ENCODE measurements at places on chromosomes 2 and 18.

- no peak for DNase-seq
These were observed 377.2 kb upstream of the SALL3 start for GRCh38 chr18:78602430-78602829.

DNA sequence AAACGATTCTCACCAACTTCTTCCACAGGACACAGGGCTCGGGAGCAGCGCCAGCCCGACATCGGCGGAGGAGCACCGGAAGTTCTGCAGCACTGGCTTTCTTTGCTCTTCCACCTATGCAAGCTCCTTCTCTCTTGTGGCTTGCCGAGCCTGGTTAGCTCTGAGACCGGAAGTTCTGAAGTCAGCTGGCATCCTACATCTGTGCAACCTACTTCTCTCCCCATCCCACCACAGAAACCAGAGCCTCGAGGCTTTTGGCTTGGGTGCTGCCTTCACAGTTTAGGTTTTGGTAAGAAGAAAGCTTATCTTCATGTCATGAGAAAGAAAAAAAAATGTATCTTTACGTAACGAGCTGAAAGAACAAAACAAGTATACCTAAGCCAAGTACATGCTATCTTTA is 111.7 kb downstream of the ANKRD44 start:
- peak; percentile 61 for DNase-seq

GRCh38 chr2:106011380-106011779 is 182.7 kb downstream of the UXS1 start:
- DNase-seq = no peak

DNA sequence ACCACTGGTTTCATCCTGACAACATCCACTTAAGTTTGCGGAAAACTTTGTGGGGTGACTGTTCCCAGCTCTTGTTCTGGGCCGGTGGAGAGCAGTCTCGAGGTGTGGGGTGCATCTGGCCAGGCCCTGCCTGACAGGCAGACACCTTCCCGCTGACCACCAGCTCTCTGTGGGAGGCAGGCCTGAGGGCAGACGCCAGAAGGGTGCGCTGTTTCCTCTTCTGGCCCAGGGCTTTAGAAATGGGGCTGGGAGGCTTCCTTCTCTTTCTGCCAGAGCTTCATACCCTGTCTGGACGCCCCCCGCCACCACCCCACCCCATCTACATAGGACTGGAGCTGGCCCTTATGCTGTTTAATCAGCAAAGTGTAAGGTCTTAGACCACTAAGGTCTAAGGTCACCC is 263.8 kb downstream of the LOXHD1 start:
- no peak for DNase-seq

DNA sequence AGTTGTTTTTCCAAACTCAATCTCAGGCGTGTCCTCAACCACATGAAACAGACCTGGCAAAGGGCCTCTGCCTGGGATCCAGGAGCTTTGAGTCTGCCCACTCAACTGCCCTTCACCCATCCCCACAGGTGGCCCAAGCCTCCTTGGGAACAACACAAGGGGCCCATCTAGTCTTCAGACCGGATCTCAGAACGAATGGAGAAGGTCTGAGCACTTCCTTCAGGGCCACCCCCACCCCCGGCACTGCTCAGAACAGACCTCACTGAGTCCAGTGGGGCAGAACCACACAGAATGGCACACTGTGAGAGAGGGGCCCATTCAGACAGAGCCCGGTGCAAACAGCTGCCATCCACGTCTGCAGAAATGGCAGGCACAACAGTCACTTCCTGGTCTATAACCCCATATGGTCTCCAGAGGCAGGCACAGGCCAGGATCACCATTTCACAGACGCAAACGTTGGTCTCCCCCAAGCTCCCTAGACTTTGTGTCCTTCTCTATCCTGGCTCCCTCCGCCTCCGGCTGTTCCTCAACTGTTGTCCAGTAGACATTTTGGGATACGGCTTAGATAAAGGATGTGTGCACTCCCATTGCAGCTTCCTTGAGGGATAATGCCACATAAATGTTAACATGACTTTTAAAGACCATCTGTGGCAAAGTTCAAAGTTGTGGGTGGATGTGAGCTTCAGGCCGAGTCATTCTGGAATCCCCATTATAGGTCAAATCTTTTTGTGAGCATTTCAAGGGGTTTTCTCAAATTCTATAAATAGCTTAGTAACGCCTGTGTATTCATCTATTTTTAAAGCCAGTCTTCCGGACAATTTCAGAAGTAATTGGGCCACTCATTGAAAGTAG is 149.7 kb downstream of the SMAD7 start:
- DNase-seq = no peak

DNA sequence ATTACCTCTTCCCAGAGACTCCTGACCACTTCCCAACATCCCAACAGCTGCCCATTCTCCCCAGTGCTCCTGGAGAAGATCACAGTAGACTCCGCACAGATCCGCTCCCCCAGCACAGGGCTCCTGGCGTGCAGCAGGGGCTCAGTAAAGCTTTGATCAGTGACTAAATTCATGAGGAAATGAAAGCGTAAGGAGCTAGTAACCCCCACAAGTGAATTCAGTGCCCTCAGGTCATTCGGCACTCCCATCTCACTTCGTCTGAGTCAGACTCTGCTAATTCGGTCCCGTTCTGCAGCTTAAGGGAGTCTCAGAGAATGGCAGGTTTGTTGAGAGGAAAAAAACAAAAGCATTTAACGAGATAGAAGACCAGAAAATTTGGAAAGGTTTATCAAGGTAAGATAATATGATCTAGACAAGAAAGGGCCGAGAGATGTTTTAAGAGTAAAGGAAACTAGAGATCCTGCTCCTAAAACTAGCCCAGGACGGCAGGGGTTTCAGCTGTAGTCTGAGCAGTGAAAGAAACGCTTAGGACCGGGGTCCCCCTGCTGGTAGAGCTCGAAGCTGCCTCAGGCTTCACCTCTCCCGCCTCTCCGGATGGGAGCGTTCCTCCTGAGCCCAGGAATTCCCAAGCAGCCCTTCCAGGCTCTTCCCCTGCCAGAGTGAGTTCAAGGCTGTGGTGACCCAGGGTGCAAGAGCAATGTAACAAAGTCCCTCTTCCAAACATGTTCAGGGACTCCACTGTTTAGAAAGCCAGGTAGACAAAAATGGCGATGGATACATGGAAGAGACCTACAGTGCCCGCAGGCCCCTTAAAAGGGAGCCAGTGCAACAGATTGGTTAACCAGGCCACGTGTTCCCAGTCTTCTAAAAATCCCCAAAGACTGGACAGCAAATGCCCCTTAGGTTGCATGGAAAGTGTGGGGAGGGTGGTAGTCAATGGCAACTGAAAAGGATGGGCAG is 127.3 kb downstream of the DNER start:
- no peak for DNase-seq
